A172 (cell line): ENCODE measurements at places on chromosomes 16 and 17.

GRCh38 chr17:7612294-7612640, 2.4 kb downstream of the FXR2 start:
- no peak for DNase-seq

DNA sequence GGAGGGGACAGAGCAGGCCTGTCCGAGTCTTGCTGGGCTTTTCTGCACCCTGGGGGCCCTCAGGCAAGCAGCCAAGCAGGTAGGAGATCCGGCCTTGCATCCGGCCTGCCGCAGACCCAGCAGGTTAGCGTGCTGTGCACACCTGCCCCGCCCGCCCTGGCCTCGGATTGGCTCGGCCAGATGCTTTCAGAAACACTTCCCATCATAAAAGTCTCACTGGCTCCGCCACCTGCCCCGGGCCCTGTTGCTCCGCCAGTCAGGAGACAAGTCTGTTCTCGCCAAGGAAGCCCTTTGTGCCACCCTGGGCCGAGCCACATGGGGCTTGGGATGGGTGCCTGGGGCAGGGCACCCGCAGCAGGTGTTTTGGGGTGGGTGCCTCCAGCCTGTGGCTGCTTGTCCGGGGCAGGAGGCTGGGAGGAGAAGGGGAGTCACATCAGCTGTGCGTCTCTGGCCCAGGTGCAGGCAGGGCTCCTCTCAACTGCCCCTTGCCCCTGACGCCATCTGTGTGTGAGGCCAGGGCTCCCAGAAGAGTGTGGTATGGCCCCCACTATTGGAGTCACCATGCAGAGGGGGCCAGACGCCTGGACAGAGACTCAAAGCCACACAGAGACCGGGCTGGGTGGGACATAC, 228.2 kb upstream of the GSE1 start:
- no peak for DNase-seq

DNA sequence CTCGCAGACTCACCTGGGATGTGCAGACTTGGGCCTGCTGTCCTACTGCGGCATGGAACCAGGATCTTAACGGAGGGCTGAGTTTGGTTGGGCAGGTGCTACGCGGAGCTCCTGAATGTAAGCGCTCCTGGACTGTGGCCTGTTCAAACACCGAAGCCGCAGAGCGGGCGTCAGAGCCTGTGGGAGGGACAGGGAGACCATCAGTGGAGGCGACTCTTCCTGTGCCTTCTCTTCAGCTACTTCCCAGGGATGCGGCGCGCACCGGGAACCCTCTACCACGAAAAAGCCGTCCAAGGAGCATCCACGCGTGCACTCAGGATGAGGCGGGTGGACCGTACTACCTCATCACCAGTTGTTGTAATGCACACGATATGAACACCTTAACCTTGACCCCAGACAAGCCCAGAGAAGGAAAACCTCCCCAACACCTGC, 2.0 kb downstream of the USP36 start:
- DNase-seq, result no peak

DNA sequence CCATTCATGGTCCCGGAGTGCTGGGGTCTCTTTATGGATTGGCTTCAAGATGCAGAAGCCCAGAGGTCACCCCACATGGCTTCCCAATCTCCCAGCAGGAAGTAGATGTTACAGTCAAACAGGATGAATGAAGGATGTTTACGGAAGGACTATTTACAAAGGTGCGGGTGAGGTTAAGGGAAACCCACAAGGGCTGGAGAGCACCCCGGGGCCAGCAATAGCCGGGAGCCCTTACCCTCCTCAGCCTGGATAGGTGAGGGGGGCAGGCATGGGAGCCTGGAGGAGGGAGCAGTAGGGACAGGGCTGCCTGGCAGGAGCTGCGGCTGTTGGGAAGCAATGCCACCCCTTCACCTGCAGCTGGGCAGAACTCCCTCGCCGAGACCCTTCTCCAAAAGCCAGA, 24.5 kb upstream of the CACNG1 start:
- no peak for DNase-seq

- DNase-seq, result peak; percentile 10
Measured at GRCh38 chr16:88088161-88088581, 136.9 kb downstream of the BANP start.

GRCh38 chr17:21843318-21843865, 151.1 kb downstream of the KCNJ18 start:
- no peak for DNase-seq

- DNase-seq, result no peak
Measured at GRCh38 chr16:88069397-88070168, 118.3 kb downstream of the BANP start.

DNA sequence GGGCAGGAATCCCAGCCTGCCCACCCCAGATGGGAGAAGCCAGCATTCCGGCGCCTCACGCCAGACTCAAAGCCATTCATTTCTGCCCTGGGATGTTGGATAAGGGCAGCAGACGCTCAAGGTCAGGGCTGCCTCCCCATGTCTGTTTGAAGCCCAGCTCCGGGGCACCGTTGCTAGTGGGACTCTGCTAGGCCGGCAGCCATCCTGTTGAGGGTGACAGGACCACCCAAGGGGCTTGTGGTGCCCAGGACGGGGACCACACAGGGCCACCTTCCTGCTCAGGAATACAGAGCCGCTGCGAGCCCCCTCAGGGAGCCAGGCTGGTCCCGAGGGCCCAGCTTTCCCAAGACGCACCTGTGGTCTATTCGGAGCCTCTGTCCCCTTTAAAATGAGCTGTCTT, 101.7 kb upstream of the CREBBP start:
- no peak for DNase-seq

DNA sequence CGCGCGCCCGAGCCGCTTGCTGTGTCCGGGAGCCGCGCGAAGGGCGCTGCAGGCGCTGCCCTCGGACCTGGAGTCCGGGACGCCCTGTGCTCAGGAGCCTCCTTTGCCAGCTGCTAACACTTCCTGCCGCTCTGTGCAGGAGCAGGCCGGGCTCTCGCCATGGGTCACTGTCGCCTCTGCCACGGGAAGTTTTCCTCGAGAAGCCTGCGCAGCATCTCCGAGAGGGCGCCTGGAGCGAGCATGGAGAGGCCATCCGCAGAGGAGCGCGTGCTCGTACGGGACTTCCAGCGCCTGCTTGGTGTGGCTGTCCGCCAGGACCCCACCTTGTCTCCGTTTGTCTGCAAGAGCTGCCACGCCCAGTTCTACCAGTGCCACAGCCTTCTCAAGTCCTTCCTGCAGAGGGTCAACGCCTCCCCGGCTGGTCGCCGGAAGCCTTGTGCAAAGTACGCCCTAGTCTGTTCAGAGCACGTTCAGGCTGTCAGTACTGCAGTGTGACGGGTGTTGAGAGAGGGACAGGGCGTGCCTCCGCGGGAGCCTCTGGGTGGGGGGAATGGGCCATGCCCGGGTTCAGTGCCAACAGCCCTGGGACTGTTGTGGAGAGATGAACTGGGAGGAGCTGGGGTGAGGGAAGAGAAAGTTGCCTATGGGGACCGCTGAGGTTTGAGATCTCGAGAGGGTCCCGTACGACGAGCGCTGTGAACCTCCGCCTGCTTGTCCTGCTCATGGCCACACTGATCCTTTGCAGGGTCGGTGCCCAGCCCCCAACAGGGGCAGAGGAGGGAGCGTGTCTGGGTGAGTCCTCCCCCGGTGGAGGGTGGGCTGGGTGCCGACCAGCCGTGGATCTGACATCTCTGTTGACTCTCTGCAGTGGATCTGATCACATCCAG, 1.3 kb downstream of the ZNF276 start:
- DNase-seq, result peak; percentile 74

DNA sequence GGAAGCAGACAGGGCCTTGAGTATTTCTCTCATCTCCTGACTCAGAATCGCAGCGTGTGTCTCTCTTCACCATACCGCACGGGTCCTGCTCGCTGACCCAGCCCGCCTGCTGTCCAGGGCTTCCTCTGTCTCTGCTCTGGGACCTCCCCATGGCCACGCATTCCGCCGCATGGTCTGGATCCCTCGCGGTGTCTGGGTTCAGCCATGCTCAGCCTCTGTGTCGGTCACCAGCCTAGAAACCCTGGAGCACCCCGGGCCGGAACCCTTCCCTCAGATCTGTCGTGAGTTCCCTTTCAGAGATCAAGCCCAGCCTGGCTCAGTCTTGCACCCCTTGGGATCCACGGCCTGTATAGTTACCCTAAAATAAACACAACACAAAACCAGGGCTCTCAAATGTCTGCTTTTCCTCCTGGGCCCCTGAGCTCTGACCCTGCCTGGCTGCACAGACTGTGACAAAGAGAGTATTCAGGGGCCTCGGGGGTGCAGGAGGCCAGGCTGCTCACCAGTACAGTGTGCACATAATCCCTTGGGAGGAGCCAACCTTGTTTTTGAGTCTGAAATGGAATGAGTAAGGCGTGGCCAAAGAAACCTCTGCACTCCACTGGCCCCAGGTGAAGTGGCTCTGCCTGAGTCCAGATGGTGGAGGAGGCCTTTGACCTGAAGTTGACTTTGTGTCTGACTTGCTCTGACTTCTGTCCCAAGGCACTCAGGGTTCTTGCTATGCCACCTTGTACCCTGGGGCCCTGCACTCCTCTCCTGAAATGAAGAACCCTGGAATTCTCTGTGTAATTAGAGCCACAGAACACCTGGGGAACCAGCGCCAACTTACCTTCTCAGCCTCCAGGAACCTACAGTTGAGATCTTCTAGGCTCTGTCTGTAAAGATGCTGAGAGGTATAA, 5.8 kb upstream of the SPIRE2 start:
- DNase-seq, result no peak

DNA sequence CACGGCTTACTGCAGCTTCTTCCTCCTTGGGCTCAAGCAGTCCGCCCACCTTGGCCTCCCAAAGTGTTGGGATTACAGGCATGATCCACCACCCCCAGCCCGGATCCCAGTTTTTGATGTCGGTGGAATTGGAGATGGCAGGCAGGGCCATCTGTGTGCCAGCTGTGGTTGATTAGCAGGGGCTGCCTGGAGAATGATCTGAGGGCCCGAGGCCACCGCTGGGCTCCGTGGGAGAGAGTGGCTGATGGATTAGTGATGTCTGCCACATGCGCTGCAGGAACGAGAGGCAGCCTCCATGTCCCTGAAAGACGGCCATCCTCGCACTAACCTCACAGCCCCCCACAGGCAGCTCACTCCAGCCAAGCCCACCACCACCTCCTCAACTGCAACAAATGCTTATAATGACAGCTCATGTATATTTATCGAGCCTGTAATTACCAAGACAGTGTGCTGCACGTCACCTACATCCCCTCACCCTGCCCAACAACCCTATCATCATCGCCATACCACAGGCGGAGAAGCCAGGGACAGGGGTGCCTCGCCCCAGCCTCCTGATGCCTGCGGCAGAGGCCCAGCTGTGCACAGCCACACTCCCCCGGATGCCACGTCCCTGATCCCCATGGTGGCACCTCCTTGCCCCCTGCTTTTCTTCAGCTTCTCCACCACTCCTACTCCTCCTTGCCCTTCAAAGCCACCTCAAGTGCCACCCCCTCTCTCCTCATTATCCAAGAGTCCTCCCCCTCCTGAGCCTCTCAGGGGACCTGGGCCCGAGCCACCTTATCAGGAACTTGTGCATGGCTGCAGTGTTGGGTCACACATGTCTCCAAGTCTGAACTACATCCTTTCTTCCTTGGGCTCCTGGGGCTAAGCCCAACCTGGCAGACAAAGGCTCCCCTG, 33.2 kb downstream of the ACTG1 start:
- DNase-seq, result no peak

GRCh38 chr17:1650731-1651558, 1.3 kb upstream of the RILP start:
- DNase-seq, result no peak

DNA sequence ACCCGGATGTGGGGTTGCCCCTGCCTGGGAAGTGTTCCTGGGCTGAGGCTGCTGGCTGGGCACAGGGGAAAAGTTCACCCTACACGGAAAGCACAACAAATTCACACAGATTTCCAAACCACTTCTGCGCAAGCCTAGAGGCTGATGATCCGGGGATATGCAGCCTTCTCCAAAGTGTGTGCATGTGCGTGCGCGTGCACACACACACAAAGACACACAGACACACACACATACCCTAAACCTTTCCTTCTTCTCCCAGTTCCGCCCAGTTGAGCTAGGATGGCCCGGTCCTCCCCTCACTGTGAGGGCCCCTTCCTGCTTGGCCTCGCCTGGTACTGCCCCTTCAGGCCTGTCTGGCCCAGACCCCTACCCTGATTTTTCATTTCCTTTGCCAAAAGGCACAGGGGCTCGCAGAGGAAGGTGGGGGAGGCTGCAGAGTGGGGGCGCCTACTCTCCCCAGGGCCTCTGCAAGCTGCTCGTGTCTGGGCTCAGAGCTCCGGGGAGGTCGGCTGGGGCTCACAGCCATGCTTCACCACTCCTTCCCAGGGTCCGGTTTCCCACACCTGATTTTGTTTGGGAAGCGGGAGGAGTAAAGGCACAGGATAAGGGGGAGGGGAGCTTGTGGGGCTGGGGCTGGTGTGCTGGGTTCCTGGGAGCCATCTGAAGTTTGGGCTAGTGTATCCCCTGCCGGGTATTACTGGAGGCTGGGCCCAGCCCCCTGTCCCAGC, 144.7 kb downstream of the ENGASE start:
- no peak for DNase-seq

DNA sequence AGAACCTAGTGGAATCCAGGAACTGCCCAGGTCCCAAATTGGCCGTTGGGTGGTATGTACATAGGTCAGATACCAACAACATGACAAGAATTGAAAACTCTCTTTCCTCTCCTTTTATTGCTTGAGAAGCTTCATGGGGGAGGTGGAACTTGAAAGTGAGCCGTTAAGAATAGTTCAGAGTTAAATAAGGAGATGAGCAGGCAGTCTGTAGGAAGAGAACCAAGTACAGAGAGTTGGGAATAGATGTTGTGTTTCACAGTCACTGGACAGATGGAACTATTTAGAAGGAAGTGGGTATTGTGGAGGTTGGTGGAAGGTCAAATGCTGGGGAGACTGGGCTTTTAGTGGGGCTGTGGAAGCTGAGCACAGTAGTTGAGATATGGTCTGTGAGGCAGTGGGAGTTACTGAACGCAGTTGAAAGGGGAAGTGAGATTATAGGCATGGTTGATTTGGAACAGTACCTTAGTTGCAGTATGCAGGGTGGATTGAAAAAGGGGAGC, 26.4 kb downstream of the ARHGAP44 start:
- no peak for DNase-seq

- DNase-seq, result no peak
Measured at GRCh38 chr16:85279402-85279801, 167.1 kb upstream of the CIBAR2 start.

DNA sequence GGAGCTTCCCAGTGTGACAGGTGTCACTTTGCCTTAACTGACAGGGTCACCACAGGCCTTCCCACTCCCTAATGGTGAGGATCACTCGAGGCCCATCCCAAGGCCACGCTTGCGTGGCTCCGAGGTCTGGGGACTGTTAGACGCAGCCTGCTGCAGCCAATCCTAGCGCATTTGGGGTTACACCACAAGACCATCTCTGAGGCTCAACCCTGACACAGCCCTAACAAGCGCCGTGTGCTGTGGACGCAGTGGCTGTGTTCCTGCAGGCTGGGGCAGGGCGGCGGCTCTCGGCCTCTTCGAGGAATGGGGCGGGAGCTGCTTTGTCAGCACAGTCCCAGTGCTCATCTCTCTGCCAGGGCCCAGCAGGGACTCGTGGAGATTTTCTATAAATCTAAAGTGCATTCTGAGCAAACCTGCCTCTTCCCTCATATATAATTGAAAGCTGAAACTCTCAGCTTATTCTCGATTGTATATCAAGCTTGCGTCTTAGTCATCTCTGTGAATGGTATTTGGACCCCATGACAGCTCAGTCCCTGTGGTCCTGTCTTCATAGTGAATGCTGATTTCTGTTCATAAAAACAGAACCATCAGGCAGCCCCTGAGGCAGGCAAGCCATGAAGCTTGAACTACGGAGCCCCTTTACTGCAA, 65.8 kb upstream of the CHMP6 start:
- DNase-seq, result no peak
